ENCODE measurements at places on chromosomes 4 and X. TPM values are rescaled to one million over a fixed set of nuclear protein-coding genes. Genes with fewer than 3 reads are reported as not detected.

Gene PAGE5
- not detected for total RNA-seq

Gene BTK
- 1.3 TPM for total RNA-seq

Gene BDH2
- 22.1 TPM for total RNA-seq

Gene TMEM150C
- 18.1 TPM for total RNA-seq

Gene GPR78
- not detected for total RNA-seq

Gene SSX4B
- not detected for total RNA-seq

- no peak for DNase-seq
Measured at GRCh38 chrX:154818916-154819770, 13.9 kb upstream of the MPP1 start.

DNA sequence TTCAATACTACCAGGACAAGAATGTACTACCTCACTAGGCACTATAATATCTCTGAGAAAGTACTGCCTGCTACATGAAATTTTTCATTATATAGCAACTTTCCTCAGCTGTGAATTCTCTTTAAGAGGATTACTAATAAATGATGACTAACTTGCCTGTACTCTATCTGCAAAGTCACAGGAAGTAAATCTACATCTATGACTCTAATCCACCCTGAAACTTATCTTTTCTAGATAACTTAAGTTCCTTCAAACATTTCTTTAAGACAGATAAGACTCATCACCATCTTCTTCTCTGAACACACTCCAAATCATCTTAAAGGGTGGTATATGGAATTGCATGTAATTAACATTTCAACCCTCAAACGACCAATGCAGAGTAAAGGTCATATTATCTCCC lies 28.8 kb downstream of the RPS6KA3 start:
- no peak for DNase-seq

- peak; percentile 5 for DNase-seq
Measured at GRCh38 chrX:101619364-101619763, 1.6 kb upstream of the ARMCX6 start.

GRCh38 chrX:136812286-136812685 lies 31.6 kb upstream of the ARHGEF6 start:
- DNase-seq: no peak

Gene CTAG1B
- total RNA-seq: not detected

- DNase-seq: no peak
Measured at GRCh38 chr4:2792396-2792710, 532 bp upstream of the SH3BP2 start.

Data from heart right ventricle (tissue), 16 donors.